T47D (cell line): ENCODE measurements at places on chromosomes 13 and 19.

GRCh38 chr19:33429891-33430673 lies 56.6 kb downstream of the CEBPG start:
- DNase-seq = no peak

DNA sequence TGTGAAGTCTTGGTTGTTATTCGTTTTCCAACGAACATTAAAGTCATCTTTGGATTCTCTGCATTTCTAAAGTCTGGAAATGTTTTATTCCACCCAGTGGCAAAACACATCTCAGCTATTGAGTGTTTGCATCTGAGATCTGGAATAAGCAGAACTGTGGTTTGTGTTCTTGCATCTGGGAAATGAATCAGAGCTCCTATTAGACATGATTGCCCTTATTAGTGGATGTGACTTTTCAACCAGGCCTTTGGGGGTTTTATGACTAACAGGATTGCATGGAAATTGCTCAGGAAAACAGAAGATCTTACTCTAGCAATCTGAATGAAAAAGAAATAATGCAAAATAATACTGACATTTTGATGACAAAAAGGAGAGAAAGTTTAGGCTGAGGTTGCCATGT lies 488.8 kb downstream of the IRS2 start:
- DNase-seq = no peak

DNA sequence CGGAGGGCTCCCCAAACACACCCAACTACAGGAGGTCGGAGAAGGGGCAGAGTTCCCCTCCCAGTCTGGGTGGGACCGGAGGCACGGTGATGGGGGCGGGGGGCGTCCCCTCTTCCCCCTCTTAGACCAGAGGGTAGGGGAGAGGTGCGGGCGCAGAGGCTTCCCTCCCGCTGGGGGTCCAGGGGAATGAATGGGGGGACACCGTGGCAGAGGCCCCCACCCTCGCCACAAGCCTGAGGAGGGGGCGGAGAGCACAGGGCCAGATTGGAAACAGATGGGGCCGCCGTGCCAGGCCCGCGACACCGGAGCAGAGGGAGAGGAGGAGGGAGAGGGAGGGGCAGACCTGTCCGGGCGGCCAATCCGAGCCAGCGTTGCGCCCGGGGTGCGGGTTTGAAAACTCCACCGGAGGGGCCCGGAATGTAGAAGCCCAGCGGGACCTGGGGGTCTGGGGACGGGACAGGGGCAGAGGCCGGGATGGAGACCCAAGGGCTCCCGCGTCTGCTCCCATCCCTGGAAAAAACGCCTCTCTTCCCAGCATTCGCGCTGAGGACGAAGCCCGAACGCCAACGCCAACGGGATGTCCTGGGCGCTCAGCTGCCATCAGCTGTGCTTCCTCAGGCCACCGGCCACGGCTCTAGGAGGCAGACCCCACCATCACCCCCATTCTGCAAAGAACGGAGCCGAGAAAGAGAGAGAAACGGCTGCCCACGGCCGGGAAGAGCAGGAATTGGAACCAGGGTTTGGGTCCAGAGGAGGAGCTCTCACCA lies 46.8 kb downstream of the PTPRS start:
- DNase-seq = no peak

DNA sequence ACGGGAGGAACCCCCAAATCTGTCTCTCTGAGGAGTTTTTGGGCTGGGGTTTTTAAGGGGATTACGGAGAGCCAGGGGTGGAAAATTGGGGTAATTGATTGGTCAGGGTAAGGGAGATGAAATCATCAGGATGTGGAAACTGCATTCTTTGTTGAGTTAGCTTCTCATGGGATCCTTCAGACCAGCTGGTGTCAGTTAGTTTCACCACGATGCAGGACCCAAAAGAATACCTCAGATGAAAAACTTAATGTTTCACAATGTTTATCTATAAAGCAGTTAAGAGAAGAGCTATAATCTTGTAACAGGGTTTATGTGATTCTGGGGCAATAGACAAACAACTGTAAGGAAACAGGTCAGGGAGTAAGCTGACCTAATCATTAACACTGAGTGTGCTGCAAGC lies 230.8 kb downstream of the POU4F1 start:
- no peak for DNase-seq

DNA sequence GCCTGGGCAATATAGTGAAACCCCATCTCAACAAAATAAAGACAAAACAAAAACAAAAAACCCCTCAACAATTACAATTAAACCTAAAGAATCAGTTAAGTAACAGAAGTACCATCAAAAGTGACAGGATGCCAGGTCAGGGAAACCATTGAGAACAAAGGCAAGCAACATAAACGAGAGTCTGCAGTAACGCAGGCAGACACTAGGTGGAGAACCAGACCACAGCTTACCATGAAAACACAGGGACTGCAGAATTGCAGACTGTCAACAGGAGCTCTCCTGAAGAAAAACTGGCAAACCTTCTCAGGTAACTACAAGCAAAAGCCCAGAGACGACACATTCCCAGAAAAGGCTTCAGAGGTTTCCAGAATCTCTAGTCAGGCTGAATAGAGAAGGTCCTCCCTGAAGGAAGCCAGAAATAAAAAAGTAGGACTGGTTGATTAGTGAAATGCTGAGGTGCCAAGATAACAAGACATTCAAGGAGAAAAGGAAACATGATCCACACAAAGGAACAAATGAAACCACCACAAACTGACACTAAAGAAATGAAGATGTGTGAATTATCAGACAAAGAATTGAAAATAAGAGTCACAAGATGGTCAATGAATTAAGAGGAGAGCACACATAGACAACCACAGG lies 2.2 kb upstream of the ZNF665 start:
- peak; percentile 89 for DNase-seq
